ENCODE measurements at places on chromosomes 7 and 10.

DNA sequence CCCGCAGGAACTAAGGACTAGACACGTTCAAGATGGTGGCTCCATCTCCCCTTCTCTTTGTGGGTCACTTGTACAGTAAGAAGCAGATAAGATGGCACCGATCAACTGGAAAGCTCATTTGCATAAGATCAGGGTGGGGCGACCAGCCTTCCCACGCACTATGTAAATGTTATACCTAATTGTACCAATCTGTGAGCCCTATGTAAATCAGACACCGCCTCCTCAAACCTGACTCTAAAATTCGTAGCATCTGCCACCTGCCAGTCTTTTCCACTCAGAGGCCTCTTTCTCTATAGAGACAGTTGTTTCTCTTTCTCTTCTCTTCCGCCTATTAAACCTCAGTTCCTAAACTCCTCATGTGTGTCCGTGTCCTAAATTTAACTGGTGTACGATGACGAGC lies 324.5 kb downstream of the PHF14 start:
- no peak for DNase-seq

GRCh38 chr7:24963218-24963617 lies 16.8 kb downstream of the OSBPL3 start:
- DNase-seq, result no peak

DNA sequence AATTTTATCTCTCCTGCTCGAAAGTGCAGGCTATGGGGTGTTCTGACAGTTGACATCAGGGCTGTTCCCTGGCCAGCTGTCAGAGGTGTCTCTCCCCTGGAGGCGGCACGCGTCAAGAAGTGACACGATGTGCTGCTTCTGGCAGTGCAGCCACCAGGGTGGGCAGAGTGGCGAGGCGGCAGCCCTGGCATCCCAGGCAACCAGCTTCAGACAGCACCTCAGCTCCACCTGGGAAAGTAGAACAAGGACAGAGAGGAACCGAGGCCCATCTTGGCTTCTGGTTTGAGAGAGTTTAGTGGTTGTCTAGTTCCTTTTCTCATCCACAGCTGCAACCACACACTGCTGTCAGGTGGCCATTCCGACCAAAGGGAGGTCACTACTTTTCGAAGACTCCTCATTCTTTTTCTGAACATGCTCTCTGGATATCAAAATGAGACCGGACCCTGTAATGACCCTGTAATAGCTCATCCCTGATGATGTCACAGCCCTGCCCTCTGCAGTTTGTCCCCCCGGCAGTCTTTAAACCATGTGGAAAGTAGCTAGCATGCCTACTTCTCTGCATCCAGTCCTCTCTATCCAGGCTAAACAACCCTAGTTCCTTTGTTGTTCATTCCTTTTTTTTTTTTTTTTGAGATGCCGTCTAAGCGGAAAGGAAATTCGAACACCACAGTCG lies 381.0 kb upstream of the NRP1 start:
- DNase-seq, result no peak

GRCh38 chr10:29392376-29393021 lies 103.6 kb downstream of the LYZL1 start:
- peak; percentile 50 for DNase-seq

- DNase-seq, result no peak
Observed at GRCh38 chr10:122140941-122141623, 130.0 kb upstream of the BTBD16 start.

DNA sequence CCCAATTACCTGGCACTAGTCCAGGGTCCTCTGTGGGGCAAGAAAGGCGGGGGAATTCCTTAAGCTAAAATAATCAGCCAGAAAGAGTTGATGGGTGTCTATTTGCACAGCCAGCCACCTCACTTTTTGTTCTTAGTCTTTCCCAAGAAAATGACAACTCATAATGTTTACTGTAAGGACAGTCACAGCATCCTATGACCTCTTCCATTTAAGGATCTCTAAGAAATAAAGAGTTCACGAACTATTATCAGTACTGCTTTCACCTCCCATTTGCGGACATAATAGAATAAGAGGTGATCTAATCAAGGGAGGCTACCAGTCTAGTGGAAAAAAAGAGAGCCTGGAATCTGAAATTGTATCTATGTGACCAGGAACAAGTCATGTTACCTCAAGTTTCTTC lies 72.4 kb upstream of the LRRC17 start:
- no peak for DNase-seq

DNA sequence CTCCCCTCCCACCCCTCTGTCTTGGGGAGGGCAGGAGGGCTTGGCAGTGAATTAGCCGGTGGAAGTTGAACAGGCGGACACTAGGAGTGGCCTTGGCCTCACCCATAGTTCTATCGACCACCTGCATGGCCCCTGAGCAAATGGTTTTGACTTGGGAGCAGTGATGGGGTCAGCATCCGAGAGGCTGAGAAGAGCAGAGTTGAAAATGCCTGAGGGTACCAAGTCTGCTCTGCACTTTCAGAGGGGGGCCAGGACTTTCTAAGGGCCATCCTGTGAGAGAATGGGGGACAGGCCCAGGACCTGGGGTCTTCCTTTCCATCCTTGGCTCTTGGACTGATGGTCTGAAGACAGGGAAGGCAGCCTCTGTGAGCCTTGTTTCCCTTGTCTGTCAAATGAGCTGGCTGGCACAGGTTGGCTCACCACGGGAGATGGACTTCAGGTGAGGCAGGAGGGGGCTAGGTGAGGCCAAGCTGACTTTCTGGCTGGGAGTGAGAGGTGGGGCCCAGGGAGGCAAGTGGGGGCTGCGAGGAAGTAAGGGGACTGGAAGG lies 29.4 kb downstream of the CDH23 start:
- DNase-seq, result no peak

DNA sequence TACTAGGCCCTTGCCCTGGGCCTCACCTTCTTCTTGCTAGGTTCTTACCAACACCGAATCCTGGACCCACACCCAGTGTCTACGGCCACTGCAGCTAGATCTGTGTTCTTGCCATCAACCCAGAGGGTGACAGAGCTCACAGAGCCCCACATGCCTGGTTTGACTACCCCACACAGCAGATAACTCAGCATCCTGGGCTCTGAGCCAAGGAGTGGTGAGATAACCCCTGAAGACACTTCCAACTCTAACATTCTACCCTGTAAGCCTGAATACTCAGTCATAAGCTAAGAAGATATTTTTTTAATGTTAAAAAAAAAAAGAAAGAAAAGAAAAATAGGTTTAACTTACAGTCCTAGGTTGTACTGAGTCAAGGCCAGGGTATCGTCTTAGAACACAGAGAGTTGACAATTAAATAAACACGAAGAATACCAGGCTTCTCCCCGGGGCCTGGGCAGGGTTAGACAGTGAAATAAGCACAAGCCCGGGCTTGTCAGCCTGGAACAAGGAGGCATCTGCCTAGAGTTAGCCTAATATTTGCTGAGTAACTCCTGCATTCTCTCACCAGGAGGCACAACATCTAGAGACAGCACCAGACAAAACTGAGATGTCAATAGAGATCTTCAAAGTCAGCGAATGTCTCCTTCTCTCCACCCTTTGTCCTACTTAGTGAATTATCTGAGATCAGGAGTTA lies 556.5 kb upstream of the LRRN3 start:
- peak; percentile 68 for DNase-seq

- DNase-seq, result no peak
Observed at GRCh38 chr10:69061305-69062161, 26.4 kb upstream of the SRGN start.

DNA sequence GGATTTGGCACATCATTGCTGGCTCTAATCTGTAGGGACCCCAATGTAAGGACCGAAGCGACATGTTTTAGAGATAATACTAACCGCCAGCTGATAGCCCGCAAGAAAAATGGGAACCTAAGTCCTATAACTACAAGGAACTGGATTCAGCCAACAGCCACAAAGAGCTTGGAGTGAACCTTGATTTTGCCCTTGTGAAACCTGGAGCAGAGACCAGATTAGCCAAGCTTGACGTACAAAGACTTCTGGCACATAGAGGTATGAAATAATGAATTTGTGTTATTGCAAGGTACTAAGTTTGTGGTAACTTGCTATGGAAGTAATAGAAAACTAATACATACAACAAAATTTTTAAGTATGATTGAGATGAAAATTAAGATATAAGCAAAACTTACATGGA lies 246.9 kb downstream of the AGMO start:
- DNase-seq, result no peak

DNA sequence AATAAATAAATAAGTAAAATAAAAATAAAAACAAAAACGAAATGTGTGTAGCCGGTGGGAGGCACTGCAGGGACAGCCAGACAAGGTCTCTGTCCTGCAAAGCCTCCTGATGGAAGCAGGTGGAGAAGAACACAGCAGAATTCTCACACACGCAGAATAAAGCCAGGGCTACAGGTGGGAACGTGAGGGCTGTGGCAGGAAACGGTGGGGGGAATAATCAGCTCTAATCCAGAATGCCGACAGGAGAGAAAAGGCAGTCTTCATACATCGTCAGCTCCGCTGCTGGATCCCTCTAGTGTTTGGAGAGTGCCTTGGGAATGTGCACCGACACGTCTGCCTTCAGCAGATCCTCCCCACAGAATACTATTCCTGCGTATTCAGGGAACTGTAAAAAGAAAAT lies 6.8 kb upstream of the SNX8 start:
- no peak for DNase-seq

DNA sequence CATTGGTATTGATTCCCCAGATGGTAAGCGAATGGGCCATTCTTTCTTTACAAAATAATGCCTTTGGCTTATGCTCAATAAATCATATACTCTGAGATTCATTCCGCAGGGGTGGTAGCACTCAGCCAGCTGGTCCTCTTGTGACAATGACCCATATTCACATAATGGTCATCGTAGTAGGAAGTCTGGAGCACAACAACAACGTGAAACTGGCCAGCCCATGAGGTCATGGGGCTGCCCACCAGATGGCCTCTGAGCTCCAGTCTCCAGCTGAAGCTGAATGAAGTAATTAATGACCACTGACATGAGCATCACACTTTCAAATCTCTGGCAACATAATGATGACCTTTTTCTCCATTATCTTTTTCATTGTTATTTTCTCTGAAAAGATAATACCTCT lies 42.3 kb upstream of the SORCS1 start:
- DNase-seq, result no peak

GRCh38 chr10:113022265-113022664 lies 72.2 kb downstream of the TCF7L2 start:
- DNase-seq, result no peak

DNA sequence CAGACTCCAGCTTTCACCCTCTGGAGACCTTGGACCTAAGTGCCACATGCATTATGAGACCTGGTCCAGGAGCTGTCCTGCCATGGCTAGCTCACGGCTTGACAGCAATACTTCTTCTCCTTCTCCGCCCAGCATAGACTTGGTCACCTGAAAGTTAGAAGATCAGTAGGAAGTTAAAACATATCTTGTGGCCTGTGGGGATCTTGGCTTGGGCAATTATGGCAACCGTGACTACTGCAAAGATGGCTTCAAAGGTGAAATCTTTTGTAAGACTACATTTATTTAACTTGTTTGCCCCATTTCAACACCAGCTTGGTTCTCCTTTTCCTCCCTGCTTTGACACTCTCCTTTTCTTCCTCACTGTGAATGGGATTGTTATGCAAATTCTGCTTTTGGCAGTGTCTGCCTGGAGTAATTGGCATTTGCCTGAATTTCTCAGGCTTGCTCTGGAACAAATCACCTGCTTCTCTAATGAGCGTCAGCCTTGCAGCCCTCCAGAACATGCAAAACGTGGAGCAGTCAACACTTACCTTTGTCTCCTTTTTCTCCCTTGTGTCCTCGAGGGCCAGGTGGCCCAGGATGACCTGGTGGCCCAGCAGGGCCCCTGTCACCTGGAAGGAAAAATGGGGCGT lies 53.4 kb downstream of the COL17A1 start:
- no peak for DNase-seq

DNA sequence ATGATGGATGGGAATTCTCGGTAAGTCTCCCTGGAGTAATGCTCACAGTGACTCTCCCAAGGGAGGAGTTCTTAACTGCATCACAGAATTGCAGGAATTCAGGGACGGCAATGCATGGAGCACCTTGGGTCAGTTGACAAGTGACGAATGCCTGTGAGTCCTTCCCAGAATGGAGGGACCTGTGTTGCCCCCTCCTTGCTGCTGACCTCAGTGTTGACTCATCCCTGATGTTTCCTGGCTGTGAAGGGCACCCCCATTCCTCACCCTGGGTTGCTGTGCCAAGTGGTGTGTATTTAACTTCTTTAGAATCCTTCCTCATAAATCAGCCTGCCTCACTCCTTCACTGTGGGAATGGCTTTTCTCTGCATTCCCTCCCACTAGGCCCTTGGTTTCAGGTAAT lies 98.9 kb downstream of the LRMDA start:
- DNase-seq, result no peak

- DNase-seq, result no peak
Observed at GRCh38 chr7:41404375-41405074, 298.4 kb downstream of the INHBA start.

DNA sequence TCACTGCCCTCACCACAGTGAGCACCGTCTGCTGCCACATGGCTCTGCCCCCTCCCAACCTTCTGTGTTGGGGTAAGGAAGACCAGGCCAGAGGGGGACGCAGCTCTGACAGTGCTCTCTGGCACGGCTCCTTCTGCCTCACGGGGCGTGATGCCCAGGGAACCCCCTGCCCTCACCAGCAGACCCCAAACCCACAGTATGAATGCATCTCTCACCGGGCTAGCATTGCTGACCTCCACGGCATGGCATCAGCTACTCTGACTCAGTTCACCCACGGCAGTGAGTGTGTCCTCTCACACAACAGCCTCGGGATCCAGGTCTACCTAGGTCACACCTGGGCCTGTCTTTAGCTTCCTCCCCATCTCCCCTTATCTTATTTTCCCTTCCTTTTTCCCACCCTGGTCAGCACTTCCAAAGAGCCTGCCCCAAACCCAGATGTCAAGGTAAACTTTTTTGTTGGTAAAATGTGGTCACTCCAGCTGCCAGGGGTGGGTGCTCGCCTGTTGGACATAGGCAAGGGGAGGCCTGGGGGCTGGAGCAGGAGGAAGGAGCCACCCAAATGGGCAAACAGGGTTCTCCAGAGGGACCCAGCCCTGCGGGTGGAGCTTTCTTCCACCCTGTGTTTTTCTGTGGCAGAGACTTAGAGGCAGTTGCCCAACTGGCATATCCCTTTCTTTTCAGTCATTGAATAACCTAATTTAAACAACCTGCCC lies 4.4 kb downstream of the CALML3 start:
- DNase-seq, result no peak

DNA sequence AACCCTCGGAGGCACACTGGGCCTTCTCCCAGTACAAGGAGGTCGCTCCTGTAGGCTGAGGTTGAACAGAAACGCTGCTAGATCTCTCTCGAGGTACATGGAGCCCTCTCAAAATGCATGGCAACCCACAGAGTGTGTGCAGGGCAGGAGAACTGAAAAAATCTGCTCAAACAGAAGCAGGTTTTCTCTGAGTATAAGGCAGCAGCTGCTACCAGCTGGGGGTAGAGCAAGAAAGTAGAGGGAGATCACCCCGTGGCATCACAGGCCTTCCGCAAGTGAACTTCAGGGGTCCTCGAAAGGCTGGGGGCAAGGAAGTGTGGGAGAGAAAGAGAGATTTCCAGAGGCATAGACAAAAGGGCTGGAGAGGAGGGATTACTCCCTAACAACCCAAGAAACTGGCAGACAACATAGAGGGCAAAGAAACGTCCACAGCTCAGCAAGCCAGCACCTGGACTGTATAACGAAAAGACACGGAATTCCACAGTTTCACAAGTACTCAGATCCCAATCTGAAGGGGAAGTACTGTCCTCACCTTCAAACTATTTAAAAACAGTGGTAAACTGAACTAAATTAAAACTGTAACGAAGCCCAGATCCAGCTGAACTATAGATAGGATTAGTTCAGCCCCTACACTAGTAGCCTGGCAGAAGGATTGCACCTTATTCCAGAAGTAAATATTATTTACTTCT lies 299.2 kb downstream of the IPMK start:
- DNase-seq, result no peak

GRCh38 chr7:64999165-65000004 lies 7.1 kb downstream of the ERV3-1 start:
- DNase-seq, result no peak

- DNase-seq, result no peak
Observed at GRCh38 chr10:72483471-72483870, 128.8 kb upstream of the DNAJB12 start.

Measured in NCI-H1105 treated with DMSO at 0.1 percent for 48 hours (cell line).